ENCODE measurements at places on chromosomes 4 and X.

GRCh38 chrX:37509349-37509748 lies 62.1 kb upstream of the LANCL3 start:
- DNase-seq: no peak

- DNase-seq: no peak
These were observed 20.0 kb upstream of the FGFBP2 start for GRCh38 chr4:15982842-15983524.

DNA sequence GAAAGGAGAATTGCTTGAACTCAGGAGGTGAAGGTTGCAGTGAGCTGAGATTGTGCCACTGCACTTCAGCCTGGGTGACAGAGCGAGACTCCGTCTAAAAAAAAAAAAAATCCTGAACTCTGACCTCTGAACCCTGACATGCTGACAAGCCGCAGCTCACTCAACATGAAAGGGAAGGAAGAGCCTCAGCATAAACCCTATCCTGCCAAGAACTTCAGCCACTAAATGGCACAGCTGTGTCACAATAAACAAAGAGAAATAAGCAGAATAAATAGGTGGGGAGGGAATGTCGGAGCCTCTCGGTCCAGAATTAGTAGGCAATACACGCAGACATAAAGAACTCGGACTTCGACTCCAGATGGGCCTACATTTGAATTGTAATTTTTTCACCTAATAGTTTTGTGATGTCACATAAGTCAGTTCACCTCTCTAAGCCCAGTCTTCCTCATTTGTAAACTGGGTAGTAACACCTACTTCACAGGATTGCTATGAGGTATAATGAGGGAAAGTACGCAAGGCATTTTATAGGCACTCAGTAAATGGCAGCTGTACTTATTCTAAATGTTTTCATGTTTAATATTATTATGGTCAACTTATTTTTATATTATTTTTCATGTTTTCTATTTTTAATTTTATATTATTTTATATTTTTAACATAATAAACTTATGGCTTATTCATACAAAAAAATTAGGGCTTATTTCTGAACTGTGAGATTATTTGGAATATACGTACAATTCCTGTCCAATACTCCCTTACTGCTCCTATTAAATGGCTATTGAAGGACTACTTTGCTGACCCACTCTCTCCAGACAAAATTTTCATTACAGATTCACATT lies 243.4 kb downstream of the SCFD2 start:
- DNase-seq: no peak

DNA sequence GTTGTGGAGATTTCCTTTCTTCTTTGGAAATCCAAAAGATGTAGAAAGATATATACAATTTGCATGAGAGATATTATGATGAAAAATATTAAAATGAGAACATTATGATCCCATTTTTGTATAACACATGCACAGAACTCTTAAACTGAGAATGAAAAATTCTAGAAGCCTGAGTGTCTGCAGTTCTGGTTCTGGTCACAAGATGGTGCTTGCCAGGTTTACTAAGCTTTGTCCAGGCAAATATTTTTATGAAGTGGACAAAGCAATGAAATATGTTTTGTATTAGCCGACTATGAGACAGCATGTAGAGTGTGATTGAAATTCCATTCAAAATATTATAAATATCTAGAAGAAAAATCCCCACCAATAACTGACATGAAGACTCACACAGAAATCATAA lies 2.2 kb downstream of the PWWP3B start:
- no peak for DNase-seq

DNA sequence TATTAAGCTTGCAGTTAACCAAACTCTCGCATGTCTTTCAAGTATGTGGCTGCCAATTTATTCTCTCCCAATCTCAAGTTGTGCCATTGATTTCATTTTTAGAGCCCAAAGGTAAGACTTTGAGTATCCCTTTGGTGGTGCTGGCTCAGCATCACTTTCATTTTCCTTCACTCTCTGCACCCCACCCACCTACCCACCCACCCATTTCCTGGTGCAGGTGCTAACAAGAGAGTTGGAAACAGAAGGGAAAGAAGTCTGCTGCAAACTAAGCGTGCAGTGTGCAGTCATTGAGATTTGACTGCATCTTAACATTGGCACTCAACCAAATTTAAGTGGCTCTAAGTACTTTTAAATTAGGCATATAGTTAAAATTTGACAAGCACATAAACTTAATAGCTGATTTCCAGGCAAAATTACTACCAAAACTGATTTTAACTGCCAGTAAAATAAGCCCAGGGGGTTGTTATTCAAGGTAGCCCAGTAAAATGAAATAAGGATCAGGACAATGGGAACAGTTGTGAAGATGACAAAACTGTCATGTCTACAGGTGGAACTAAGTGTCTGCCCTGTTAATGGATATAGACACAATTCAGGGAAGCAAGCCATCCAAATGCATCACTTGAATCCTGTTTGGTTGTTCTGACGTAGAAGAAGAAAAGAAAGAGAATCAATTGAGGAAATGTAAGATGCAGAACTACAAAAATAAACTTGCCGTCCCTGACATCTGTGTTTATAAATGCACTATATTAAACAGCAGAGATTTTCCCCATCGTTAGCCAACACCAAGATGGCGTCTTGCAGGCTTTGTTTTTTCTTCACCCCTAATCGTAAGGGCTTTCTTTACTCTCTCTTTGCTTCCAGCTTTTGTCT lies 184.2 kb downstream of the KDR start:
- peak; percentile 58 for DNase-seq

All from stimulated activated CD4-positive, alpha-beta T cell treated with anti-CD3 and anti-CD28 coated beads, Interleukin-2, amount 100 ng/mL, for 4 hours (primary cell).